ENCODE measurements at places on chromosomes 6 and 20.

- no peak for DNase-seq
Observed at GRCh38 chr6:148263010-148263409, 79.6 kb upstream of the SASH1 start.

DNA sequence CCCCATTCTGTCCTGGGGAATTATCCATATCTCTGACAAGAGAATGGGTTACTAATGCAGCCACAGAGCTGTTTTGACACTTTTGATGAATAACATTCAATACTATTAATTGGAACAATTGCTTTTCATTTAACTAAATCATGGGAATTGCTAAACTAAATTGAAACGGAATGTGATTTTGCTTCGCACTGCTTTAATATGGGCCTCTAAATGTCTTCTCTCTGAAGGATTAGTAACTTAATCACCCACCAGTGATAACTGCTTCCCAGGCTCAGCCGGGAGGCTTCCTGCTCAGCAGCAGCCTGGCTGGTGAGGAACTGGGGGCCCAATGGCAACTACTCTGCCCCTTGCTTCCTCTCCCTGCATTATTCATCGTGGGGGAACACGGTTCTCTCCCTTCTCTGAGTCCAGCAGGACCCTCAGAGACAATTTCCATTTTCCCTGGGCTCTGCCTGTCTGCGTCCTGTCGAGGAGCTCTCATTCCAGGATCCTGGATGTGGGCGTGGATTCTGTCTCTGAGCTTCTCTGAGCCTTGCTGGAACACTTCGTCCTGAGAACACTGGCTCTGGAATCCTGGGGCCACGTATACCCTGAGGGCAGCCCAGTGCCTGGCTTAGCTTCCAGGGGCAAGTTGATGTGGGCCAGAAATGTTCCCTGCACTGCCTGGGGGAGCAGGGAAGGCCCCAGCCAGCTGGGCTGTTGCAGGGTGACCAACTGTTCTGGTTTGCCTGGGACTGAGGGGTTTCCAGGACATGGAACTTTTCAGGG lies 308.9 kb downstream of the DHX35 start:
- no peak for DNase-seq

- no peak for DNase-seq
Observed at GRCh38 chr20:14332866-14333265, 4.5 kb downstream of the FLRT3 start.

- no peak for DNase-seq
Observed at GRCh38 chr6:34836008-34836407, 44.1 kb downstream of the BLTP3A start.

DNA sequence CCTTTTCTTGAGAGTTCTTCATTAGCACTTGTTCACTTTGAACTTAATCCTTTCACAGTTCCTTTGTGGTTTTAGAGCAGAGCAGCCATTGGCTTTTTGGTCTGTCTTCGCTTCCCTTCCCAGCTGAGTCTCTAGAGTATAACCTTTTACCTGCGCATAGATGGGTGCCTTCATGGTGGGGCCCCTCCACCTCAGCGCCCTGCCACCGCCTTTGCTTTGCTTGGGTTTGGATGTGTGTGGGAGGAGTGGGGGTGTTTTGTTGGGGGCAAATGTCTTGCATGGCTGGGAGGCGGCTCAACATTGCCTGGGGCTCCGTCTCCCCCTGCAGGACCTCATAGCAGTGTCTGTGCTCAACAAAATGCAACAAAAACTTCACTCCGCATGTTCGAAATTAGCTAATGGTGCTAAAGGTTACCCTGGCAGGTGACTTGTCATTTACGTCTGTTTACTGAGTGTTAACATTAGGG lies 11.9 kb downstream of the PYGB start:
- no peak for DNase-seq

GRCh38 chr20:51461306-51461705 lies 81.2 kb downstream of the NFATC2 start:
- DNase-seq = no peak

- no peak for DNase-seq
Observed at GRCh38 chr6:37486121-37486839, 13.4 kb downstream of the CCDC167 start.

DNA sequence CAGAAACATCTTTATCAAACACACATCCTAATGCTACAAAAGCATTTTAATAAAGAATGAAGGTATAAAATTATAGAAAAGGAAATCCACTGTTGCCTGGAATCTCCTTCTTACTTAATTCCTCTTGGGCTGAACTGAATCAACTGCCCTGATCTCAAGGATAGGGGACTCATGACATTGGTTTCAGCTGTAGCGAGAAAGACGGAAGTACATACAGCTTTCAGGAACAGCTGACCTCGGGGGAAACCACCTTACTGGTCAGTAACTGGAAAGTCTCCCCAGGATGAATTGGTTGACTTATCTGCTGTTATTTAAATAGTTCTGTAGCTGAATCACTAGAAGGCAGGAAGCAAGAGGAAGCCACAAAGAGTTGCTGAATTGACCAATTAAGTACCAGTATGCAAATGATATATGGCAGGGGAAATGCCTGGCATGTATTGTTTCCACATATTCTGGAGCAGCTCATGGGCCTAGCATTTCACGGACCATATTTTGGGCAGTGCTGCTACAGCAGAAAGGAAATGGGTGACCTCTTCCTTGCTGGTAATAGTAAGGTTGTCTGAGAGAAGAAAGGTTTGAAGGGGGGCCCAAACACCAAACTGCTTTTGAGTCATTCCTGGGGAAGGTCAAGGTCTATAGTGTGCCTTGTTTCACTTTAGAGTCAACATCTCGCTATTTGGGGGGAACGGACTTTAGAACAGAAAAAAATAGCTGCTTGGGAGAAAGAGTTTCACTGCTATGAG lies 43.7 kb upstream of the MAP7 start:
- DNase-seq = peak; percentile 85
